Large intestine (tissue), 12 donors: ENCODE measurements at places on chromosomes 5 and 9.

GRCh38 chr9:92097997-92098482 is 17.2 kb downstream of the SPTLC1 start:
- peak; percentile 95 for DNase-seq

DNA sequence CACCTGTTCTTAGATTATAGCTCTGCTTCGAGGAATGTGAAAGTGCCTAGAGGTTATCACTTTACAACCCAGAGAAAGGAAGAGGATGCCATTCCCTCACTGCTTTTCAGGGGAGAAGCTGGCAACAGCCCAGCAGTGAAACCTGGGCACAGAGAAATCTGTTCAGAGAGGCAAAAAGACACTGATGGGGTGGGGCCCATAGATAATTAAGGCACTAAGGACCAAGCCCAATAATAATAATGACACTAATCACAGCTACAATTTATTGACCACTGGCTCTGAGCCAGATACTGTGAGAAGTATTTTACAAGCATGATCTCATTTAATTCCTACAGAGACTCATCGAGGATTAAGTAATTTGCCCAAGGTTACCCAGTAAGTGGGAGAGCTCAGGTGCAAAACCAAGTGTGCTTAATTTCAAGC is 168.3 kb downstream of the PIK3R1 start:
- peak; percentile 51 for DNase-seq

GRCh38 chr5:149657324-149657723 is 72.8 kb upstream of the PPARGC1B start:
- no peak for DNase-seq

GRCh38 chr9:113205861-113206260 is 15.2 kb downstream of the FKBP15 start:
- no peak for DNase-seq

DNA sequence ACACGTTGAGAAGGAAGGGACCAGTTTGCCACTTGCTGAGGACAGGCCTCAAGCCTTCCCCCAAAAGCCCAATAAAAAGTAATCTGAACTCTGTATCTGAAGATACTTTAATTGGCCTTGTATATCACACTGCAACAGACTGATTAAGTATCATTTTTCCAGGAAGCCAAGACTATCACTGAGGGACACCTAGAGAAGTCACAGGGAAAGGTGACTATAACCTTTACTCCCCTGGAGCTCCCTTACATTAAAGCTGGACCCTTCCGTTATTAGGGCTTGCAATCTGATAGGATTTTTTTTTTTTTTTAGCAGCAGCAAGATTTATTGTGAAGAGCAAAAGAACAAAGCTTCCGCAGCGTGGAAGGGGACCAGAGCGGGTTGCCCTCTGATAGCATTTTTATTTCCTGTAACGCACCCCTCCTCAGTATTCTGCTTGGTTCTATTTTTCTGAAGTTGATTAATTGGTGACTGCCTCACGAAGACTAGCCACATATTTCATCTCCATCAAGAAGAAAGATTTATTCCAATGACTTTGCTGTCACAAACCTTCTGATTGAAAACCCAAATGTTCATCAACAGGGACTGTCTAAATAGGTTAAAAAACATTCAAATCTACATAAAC is 2.7 kb downstream of the CDC14B start:
- DNase-seq = no peak

GRCh38 chr9:113617550-113617949 is 154.0 kb downstream of the RGS3 start:
- DNase-seq = no peak

DNA sequence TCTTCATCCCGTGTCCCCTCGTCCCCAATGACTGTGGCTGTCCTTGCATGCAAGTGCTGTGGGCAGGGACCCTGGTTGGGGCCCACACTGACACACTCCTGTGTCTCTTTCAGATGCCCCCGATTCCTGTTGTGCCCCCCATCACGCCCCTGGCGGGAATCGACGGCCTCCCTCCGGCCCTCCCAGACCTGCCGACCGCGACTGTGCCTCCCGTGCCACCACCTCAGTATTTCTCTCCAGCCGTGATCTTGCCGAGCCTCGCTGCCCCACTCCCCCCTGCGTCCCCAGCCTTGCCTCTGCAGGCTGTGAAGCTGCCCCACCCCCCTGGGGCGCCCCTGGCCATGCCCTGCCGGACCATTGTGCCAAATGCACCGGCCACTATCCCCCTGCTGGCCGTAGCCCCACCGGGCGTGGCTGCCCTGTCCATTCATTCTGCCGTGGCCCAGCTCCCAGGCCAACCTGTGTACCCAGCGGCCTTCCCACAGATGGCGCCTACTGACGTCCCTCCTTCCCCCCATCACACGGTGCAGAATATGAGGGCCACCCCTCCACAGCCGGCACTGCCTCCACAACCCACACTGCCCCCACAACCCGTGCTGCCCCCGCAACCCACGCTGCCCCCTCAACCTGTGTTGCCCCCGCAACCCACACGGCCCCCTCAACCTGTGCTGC is 75.0 kb downstream of the WNK2 start:
- no peak for DNase-seq

- no peak for DNase-seq
Observed at GRCh38 chr5:115350894-115351293, 54.4 kb upstream of the CCDC112 start.

DNA sequence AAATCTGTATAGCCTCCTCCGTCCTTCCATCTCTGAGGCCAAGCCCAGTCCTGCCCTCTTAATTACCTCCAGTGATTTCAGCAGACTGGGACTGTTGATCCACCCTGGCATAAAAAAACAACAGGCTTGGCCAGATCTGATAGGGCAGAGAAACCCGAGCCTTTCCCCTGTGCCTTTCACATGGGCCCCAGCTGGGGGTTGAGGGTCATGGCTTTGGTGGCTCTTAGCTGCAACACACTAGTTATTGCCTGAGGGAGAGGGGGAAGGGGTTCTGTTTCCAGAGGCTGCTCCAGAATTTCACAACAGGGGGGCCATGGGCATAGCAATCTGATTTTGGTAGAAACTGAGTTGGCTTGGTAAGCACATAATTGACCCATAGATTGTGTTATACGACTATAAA is 21.2 kb upstream of the PANK3 start:
- peak; percentile 64 for DNase-seq

GRCh38 chr5:173103411-173103810 is 40.9 kb upstream of the BNIP1 start:
- no peak for DNase-seq

- DNase-seq = no peak
Observed at GRCh38 chr9:93064392-93065134, 6.1 kb downstream of the SUSD3 start.

GRCh38 chr5:113359419-113359818 is 75.4 kb downstream of the TSSK1B start:
- no peak for DNase-seq

DNA sequence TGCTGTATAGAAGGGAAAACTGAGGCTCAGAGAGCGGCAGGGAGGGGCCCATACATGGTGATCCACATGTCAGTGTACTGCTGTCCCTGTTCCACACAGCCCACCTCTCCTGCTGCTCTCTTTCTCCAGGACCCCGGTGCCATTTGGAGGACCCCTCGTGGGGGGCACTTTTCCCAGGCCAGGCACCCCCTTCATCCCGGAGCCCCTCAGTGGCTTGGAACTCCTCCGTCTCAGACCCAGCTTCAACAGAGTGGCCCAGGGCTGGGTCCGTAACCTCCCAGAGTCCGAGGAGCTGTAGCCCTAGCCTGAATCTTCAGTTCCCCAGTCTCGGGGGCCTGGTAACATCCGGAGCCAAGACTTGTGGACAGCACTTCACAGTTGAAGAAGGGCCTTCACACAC is 15.5 kb downstream of the MYOZ3 start:
- DNase-seq = no peak

- DNase-seq = no peak
Observed at GRCh38 chr5:169944115-169944514, 36.2 kb downstream of the INSYN2B start.
